CD4-positive, alpha-beta T cell treated with Interferon gamma for 1 hour (primary cell): ENCODE measurements at places on chromosomes 16 and 17.

DNA sequence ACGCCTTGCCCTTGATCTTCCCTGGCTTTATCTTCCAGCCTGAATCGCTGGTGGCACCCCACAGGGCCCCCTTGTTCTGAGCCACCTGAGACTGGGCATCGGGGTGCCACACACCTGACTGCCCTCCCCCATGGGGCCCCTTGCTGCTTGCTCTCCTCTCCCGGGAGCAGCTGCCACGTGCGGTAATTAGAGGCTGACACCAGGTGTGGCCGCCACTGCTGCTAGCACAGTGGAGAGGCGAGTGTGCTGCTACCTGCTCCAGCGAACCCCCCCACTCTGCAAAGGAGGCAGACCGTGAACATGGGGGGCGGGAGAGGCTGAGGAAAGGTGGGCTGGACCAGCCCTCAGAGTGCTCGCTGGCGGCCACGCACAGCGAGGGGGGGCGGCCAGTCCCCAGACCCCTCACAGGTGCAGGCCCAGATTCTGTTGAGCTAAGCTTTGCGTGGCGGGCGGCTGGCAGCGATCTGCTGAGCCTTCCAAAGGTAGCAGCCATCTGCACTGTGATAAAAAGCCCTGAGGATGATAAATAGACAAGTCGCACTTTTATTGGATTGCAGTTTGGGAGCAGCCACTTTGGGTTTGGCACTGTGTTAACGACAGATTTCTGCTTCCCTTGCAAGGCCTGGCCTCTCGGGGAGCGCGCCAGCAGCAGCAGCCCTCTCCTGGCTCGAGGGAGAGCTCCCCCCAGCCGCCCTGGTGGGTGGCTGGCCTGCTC lies 167.9 kb upstream of the GSE1 start:
- no peak for DNase-seq

DNA sequence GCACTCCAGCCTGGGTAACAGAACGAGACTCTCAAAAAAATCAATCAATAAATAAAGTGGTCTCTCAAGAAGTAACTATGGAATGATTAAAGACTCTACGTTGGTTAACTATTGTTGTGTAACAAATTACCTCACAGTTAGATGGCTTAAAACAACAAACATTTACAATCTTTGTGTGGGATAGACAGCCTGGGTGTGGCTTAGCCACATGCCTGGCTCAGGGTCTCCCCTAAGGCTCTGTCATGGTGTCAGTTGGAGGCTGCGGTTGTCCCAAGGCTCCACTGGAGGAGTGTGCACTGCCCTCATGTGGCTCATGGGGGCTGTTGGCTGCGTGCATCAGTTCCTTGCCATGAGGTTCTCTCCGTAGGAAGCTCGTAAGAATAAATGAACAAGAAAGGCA lies 294.5 kb downstream of the SNX29 start:
- no peak for DNase-seq

DNA sequence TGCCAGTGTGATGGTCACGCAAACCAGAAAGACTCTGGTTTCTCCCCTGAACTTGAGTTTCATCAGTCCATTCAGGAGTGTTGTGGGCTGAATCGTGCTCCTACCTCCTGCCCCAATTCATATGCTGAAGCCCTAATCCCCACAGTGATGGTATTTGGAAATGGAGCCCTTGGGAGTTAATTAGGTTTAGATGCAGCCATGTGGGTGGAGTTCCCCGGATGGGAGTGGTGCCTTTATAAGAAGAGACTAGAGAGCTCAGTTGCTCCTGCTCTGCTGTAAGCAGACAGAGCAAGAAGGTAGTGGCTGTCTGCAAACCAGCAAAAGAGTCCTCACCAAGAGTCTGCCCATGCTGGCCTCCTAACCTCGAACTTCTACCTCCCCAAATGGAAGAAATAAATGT lies 160.3 kb upstream of the DYNLRB2 start:
- DNase-seq: no peak

DNA sequence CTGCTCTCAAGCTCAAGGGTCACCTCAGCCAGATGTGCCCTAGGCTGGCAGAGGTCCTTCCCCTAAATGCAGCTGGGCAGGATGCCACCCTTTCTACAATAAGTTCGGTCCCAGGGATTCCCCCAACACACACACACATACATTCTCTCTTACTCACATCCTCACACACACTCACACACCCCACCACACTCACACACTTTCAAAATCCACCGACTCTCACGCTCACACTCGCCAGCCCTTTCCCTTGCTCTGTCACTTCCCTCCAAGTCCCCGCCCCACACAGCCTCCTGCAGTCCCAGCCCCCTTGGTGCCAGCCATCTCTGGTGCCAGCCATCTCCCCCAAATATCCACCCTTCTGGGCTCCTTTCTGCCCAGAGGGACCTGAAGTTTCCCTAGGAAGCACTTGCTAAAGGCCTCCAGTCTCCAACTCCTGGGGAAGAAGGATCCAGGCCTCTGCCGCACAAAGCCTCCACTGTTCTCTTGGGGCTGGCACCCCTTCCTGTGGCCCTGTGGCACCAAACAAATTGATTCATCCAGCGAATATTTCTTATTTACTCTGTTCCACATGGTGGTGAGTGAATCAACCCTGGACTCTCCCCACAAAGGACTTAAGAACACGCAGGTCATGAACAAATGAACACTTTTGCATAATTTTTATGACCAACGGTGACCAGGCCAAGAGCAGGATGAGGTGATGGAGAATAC lies 3.8 kb upstream of the USP36 start:
- DNase-seq: peak; percentile 33

- DNase-seq: peak; percentile 85
Measured at GRCh38 chr17:45894022-45894784, at the start of gene MAPT. TSS of gene MAPT (plus strand) at chr17:45894554. CDS start at chr17:45962338, 67,784 bp downstream.

GRCh38 chr16:78072275-78072674 lies 27.2 kb upstream of the WWOX start:
- DNase-seq: no peak

DNA sequence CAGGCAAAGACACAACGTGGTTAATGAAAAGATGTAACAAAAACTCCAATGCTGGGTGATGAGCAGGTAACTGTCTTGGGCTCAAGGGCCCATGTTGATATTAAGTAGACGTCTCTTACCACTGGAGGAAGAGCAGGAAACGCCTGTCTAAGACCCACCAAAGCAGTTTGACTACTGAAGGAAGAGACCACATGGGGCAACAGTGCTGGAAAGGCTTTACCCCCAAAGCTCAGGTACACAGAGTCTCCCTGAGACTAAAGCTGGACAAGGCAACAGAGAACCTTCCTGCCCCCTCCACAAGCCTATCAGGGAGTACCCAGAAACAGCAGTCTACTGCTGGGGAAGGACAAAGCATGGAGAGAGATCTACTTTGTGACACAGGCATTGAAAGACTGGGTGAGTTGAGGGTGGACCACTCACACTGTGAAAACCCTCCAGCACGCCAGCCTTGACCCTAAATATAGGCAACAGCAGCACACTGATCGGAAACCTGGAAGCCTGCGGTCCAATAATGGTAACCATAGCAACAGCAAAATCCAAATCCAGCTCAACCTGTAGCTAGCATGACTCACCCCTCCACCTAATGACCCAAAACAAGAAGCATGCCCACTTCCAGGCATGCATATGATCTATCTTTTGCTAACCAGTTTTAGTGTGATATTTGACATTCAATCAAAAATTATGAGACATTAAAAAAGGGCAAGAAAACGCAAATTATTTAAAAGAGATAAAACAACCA lies 270.5 kb upstream of the SDK2 start:
- DNase-seq: no peak

DNA sequence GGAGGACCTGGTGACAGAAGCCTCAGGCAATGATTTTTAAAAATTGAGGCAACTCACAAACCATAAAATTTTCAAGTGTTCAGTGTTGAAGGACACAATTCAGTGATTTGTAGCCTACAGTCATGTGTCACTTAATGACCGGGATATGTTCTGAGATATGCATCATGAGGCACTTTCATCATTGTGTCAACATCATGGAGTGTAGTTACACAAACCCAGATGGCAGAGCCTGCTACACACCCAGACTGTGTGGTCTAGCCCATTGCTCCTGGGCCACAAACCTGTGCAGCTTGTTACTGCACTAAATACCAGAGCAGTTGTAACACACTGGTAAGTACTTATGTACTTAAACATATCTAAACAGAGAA lies 1.6 kb downstream of the PRSS41 start:
- DNase-seq: no peak

DNA sequence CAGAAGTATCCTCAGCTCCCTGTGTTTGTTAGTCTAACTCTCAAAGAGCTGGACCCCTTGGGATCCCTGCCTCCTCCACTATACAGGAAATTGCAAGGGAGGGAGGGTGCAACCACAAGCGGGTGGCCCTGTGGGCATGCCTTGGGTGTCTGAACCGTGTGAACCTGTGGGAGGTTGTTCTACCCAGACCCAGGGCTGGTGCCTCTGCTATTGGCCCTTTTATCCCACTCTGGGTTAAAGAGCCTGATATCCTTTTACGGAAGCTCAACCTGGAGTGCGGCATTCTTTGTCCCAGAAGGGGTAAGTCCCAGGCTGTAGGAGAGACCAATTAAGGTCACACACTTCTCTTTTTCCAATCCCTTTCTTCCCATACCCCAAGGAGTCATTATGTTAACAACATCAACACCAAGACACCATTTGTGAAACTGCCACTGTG lies 53.4 kb downstream of the ARSG start:
- peak; percentile 31 for DNase-seq

DNA sequence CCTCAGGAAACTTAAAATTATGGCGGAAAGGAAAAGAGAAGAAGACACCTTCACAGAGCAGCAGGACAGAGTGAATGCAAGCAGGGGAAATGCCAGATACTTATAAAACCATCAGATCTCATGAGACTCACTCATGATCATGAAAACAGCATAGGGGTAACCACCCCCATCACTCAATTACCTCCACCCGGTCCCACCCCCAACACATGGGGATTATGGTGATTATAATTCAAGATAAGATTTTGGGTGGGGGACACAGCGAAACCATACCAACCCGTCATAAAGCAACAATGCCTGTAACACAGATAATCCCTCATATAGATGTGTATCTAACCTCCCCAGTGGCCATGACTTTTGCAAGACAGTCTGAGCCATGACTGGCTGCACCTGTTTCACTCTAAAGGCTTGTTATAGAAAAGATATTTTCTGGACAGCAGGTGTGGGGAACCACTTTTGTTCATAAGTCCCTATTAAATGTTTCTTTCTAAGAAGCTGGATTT lies 7.0 kb upstream of the GSDMA start:
- no peak for DNase-seq

DNA sequence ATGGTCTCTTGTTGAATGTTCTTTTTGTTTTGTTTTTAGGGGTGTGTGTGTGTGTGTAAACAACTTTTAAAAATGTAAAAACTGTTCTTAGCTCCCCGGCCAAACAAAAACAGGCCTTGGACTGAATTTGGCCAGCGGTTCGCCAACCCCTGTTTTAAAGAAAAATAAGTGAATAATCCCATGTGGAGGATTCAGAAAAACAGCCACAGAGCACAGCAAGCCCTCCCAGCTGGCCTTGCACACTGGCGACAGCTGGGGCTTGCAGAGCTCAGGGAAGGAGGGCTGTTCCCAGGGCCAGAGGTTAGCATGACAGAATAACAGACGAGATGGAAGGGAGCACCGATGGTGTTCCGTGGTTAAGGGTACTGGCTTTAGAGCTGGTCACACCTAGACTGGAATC lies 39.0 kb downstream of the EMP2 start:
- no peak for DNase-seq

DNA sequence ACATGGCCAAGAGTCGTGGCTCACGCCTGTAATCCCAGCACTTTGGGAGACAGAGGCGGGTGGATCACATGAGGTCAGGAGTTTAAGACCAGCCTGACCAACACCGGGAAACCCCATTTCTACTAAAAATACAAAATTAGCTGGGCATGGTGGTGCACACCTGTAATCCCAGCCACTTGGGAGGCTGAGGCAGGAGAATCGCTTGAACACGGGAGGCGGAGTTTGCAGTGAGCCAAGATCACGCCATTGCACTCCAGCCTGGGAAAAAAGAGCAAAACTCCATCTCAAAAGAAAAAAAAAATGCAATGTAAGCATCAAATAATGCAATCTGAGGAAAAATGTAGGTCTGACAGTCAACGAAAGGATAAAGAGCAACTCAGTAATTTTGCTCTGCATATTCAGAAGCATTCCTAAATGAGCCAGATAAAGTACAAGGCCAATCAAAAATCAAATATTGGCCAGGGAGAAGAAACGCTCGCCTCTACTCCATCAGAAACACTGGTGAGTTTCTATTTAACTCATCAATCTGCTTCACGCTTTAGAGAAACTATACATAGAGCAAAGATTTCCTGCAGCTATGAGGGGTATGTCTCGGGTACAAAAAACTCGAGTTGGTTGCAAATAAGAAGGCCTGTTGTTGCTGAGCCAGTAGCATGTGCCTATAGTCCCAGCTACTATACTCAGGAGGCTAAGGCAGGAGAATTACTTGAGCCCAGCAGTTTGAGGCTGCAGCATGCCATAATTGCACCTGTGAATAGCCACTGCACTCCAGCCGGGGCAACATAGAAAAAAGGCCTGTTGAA lies 3.7 kb downstream of the TXNDC11 start:
- no peak for DNase-seq

GRCh38 chr17:11795906-11796305 lies 197.6 kb downstream of the DNAH9 start:
- DNase-seq: no peak

DNA sequence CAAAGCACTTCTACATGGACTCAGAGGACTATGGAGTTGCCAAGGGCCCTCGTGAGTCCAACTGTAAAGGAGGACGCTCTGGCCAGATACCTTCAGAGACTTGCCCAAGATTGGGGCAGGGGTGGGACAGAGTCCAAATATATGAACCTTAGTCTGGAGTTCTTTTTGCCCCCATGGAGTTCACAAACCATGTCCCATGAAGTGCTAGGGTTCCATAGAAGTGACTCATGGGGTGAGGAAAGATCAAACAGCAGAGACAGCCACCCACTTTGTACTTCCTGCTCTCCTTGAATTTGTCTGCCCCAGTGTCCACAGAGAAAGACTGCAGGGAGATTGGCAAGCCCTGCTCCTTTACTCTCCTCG lies 29.0 kb downstream of the SRL start:
- DNase-seq: no peak

DNA sequence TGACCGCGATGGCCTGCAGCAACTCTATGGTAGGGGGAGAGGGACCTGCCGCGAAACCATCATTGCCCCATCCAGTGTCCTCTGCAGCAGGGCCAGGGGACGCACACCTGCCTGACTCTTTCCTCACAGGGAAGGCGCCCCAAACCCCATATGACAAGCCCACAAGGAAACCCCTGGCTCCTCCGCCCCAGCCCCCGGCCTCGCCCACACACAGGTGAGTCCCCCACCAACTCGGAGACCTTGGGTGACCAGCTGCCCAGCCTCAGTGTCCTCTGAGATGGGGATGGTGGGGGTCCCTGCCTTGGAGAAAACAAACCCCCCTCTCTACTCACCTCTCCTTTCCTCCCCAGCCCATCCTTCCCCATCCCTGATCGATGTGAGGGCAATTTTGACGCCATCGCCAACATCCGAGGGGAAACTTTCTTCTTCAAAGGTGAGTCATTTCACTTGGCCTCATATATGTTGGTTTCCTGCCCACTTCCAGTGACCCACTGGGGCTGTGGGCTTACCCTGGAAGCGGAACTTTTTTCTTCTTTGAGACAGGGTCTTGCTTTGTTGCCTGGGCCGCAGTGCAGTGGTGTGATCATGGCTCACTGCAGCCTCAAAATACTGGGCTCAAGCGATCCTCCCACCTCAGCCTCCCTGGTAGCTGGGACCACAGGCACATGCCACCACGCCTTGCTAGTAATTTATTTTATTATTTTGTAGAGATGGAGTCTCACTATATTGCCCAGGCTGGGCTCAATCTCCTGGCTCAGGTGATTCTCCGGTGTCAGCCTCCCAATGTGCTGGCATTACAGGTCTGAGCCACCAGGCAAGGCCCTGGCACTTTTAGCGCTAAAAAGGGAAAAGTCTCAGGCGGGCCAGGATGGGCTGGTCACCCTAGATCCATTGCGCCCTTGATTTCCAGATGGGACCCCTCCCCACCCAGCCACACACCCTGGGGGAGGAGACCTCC lies 8.0 kb upstream of the IL32 start:
- no peak for DNase-seq
